Lung microvascular endothelial cell (primary cell): ENCODE measurements at places on chromosomes 1 and 21. TPM values are rescaled to one million over a fixed set of nuclear protein-coding genes. Genes with fewer than 3 reads are reported as not detected.

Gene KRTAP12-2
- total RNA-seq, result not detected in 2 replicates

Gene INSRR
- total RNA-seq, result not detected in 2 replicates

Gene SETSIP
- under 0.01 and 0.20 TPM in 2 replicates for total RNA-seq

Gene SLC44A3
- total RNA-seq, result 2.0 and 4.8 TPM in 2 replicates

DNA sequence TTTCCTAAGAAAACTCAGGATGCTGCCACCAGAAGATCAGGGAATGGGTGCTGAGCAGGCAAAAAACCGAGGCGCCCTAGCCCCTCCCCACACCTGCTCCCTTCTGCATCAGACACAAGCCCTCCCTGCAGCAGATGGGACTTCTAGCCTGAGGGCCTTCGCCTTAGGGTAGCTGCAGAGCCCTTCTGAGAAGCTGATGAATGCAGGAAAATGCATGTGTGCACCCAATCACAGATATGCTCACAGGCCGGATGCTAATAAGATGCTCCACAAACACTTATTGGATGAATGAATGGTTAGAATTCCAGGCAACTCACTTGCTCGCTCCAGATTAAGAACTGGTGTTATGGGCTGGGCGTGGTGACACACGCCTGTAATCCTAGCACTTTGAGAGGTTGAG lies 6.8 kb upstream of the C1orf210 start:
- no peak for DNase-seq

DNA sequence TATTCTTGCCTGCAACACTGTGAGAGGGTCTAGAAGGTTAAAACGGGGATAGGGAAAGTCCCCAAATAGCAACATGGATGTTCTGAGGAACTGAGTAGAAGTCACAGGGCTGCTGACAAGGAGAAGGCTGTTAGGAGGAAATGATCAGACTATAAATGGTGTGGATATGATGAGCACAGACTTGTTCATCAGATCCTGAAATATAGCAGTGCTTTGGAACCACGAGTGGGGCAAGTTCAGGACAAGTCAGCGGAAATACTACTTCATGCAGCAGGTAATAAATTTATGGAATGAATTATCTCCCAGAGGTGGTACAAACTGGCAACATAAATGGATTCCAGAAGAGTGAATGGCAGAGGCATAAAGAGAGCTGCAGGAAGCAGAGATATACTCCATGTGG lies 3.2 kb upstream of the KIAA0040 start:
- DNase-seq, result no peak

DNA sequence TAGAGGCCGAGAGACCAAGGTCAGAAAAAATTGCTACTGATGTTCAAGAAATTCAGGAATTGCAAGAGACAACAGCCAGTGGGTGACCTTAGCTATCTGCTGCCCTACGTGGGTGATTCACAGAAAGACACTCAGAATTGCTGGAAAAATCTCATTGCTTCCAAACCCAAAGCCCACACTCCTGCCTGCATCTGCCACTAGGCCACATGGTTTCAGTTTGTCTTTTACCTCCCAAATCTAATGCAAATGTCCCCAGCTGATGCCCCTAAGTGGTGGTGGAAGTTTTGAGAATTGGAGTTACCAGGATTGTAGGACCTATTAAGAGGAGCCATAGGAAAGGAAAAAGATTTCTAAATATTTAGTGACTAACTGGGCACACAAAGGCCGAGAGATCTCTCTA lies 341.5 kb upstream of the CHRM3 start:
- no peak for DNase-seq

DNA sequence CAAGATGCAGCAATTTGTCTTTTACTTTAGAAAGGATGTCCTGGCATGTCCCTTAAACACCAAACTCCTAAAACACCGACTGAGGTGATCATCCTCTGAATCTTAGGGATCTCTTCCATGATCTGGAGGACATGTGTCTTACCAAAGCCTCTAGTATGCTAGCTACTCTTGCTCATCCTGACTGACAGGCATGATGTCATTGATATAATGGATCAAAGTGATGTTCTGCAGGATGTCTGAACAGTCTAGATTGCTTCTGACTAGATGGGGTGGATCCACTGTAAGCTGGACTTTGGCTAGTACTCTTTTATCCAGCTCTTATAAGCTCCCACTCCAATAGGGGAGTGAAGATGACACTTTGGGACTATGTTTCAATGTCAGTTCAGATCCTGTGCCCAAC lies 11.3 kb upstream of the CGN start:
- no peak for DNase-seq

DNA sequence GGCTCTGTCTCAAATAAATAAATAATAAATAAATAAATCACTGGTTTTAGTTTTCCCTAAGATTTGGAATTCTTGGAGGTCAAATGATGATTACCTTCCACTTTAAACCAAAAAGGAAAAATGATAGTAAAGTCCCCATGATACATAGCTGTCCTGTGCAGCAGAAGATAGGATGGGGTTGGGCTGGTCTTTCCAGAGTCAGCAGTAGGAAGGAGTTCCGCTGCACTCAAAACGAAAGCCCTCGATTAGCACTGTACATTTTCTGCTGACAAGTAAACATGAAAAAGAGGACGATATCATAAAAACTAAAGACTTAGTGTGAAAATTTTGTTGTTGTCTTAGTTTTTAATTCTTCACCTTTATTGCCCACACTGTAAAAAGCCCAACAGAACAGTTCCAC lies 79.7 kb downstream of the ATP5PO start:
- no peak for DNase-seq

- DNase-seq, result peak; percentile 88
Observed at GRCh38 chr1:179230721-179231120, 1.2 kb upstream of the ABL2 start.

- DNase-seq, result peak; percentile 70
Observed at GRCh38 chr1:148388260-148389026, 94.7 kb downstream of the PPIAL4G start.

DNA sequence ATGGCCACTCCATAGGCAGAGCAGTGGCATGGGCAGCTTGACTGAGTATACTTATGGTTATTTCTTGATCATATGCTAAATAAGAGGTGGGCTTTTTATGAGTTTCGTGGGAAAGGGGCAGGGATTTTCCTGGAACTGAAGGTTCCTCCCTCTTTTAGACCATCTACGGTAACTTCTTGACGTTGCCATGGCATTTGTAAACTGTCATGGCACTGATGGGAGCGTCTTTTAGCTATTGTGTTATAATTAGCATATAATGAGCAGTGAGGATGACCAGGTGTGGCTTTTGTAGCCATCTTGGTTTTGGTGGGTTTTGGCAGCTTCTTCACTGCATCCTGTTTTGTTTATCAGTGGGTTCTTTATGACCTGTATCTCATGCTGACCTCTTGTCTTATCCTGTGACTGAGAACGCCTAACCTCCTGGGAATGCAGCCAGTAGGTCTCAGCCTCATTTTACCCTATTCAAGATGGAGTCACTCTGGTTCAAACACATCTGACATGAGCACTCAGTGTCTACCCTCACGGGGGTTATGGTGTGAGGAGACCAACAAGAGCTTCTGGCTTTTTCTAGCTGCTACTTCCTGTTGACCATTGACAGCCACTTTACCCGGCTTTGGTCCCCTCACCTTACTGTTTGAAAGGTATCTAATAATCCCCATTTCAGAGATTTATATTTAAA lies 71.7 kb downstream of the GALNT2 start:
- DNase-seq, result no peak

GRCh38 chr21:26881504-26882228 lies 36.5 kb upstream of the ADAMTS1 start:
- DNase-seq, result peak; percentile 16

- no peak for DNase-seq
Observed at GRCh38 chr1:28309702-28310101, 19.1 kb upstream of the MED18 start.

GRCh38 chr1:59769736-59770095 lies 45.0 kb upstream of the HOOK1 start:
- no peak for DNase-seq

- DNase-seq, result no peak
Observed at GRCh38 chr1:35702508-35702907, 16.2 kb downstream of the C1orf216 start.

DNA sequence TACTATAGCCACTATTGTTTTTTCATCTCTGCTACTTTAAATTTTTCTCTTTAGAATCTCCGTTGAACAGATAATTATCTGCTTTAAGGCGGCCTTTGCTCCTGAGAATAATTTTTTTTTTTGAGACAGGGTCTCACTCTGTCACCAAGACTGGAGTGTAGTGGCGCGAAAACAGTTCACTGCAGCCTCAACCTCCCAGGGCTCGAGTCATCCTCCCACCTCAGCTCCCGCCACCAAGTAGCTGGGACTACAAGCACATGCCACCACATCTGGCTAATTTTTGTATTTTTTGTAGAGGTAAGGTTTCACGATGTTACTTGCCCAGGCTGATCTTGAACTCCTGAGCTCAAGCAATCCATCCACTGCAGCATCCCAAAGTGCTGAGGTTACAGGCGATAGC lies 28.6 kb downstream of the TRIT1 start:
- DNase-seq, result no peak

- peak; percentile 75 for DNase-seq
Observed at GRCh38 chr1:28062806-28063205, 25.6 kb downstream of the EYA3 start.

DNA sequence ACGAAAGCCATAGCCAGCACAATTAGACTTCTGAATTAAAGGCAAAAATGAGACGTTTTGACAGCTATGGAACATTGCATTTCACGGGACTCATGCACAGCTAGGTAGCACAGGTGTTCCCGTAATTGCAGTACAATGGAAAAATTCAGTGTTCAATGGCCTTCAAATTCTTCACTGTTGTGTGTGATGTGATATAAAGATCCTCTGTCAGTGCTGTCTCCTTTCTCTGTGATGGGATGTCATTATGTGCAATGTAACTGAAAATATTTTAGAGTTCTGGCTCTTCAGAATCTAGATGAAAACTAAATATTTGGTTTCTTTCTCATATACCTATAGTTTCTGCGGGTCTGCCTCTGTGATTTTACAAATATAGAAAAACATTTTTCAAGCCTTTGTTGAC lies 1599.7 kb downstream of the MRPL39 start:
- DNase-seq, result no peak

DNA sequence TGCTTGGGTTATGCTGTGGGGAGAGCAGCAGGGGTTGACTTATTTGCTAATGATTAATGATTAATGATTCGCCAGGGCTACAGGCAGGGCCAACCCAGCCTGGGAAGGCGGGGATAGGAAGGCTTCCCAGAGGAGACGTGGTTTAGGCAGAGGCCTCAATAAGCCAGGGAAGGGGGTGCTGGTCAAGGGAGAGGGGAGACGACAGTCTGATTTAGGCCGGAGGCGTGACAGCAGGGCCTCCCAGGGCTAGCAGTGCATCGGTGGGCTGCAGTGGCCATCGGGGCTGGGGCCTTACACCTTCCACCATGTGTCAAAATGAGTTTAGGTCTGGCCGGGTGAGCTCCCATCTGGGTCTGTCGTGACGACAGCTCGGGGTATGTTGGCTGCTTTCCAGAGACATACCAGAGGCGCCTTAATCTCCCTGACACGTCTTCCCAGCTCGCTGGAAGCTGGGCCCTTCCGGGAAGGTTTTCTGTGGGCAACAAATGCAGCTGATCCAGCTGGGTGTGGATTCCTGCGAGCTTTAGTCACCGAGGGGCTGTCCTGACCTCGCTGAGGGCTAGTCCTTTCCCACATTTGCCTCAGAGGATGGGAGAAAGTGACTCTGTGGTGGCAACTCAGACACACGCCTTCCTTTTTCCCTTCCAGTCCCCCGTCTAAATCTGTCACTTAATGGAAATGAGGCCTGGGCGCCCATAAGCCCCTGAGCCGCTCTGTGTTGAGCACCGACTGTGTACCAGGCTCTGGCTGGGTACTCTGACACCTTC lies 3.7 kb upstream of the SLC1A7 start:
- DNase-seq, result peak; percentile 98

DNA sequence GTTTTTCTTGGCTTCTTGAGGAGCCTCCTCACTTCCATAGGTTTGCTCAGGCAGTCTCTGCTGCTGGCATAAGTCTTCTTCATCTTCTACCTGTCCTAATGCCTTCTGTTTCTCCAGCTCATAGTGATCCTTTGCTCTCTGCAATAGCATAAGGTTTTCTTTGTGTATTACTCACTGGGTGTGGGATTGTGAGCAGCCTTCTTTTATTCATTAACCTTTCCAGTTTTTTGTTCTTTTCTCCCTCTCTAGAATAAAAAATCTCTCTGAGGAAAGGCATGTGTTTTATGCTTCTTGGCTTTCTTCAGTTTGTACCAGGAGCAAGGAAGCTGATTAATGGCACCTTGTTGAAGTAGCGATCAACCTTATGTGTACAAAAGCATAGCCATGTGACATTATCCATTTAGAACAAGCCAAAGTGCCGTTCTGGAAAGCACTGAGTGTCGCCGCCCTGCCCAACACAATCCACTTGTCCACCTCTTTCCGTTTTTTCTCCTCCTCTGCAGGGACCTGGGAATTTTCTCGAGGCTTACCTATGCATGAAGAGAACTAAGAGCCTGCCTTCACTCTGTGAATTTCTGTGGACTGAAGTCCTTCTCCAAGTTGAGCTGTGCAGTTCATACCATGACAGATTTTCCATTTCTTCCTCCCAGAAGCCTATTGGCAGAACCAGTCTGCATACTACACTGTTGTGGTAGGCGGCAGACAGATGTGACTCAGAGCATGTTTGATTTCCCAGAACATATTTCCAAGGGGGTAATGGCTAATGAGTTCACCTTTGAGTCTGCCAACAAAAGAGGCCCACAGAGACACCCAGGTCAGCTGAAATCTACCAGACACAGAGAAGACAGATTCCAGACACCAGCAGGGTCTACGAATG lies 39.0 kb downstream of the DPT start:
- no peak for DNase-seq

GRCh38 chr1:223650465-223650864 lies 15.0 kb downstream of the CAPN8 start:
- DNase-seq, result no peak

DNA sequence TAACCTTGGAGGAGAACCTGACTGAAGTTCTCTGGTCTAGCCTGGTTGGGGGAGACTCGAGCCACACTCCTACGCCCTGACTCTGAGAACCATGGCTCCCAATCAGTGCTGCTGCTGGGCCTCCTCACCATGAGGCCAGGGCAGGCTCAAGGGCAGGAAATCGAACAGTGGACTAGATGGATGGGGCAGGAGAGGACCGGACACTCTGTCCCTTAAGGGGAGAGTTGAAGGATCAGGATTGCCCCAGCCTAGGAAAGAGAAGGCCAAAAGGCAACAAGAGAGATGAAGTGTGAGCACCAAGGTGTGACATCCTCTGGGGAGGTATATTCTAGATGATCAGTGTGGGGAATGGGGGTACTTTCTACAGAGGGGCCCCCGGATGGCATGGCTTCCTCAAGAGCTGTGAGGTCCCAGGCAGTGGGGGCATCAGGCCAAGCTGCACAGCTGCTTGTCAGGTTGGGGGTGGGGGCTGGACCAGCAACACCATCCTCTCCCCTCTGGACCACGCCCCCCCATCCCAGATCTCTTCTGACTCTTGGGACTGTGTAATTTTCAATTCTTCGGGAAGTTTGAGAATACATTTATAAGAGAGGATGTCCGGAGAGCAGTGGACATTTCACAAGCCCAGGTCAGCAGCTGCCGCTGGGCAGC lies 34.0 kb downstream of the MX1 start:
- no peak for DNase-seq

DNA sequence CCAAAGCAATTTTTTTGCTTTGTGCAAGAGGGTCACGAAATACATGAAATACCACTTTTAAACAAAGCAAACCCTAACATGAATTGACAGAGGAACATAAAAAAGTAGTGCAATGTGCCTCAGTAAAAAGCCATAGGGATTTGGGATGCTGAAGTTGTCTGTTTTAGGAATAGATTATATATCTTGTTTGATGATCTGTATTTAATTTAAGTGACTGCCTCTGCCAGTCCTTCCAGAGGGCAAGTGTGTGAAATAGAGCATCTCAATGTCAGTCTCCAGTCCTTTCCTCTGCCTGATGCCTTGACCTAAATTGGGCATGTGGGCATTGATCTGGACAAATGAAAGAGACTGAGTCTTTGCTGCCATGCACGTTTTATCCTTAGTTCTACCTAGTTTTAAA lies 222.8 kb downstream of the PTPRC start:
- DNase-seq, result no peak
